ENCODE measurements at places on chromosomes 3 and 15.

DNA sequence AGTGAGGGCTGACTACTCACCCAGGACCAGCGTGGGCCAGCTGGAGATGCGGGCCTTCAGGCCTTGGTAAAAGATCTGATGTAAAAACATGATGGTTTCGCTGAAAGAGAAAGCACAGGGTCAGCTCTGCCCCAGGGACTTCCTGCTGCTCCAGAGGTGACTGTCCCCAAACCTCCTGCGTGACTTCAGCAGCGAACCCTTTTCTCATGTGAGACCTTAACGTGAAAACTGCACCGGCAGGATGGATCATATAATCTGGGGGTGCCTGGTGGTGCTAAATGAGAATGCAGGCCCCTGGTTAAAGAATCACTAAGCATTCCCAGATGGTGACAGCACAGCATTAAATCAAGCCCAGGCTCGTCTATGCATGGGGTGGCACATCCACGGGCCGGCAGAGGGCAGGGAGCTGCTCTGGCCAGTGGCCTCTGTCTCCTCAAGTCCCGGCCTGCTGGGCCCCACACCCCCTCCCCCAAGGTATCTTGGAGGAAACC, 55.4 kb downstream of the RASGRF1 start:
- DNase-seq: no peak

- peak; percentile 48 for DNase-seq
Measured at GRCh38 chr3:107680698-107681097, 157.9 kb downstream of the BBX start.

DNA sequence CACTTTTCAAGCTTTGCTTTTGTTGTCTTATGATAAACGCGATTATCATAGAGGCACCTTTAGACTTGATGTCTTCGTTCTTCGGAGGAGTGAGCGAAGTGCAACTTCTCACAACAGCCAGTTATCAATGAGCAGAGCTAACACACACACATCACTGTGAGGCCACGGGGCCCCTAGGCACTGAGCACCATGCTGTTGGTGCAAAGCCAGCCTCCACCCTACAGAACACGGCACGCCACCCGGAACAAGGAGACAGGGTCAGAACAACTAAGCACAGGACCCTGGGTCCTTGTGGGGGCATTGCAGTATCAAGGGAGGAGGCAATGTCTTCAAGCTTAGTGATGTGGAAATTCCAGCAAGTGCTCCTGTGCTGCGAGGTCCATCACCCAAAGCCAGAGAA, 244.5 kb downstream of the OCA2 start:
- DNase-seq: no peak

GRCh38 chr3:86257955-86258641, 732.9 kb downstream of the VGLL3 start:
- no peak for DNase-seq

DNA sequence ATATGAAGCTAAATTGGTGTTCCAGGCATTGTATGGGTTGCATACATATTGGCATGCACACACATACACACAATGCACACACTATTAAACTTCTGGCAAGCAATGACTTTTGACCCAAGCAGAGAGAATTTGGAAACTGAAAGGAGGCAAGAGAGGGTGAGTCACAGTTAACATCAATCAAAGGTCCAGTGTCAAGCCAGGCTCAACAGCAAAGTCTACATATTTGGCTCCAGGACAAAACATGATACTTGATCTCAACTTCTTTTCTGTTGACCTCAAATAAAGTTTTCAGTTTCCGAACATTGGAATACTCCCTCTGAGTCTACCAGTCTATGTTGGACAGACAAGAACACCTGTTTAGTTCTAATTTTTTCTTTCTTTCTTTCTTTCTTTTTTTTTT, 28.3 kb downstream of the IL12A start:
- no peak for DNase-seq

All from AG10803 (cell line).